ENCODE measurements at places on chromosomes 13 and 19.

DNA sequence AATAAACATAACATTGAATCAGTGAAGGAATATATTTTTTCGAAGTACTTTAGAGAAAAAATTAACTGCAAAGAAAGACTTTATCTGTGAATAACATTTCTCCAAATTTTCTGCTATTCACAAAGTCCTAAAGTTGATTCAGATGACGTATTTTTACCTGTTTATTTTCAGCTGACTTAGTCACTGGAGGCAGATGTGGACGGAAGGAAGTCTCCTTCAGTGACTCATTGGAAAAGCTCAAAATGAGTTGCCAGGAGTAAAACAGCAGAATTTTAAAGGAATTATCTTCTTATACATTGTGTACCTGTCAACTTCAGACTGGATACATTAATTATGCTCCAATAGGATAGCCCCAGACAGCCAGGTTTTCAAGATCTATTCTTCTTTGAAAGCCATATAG is 679.3 kb upstream of the GPC6 start:
- H3K27ac ChIP-seq = no peak overlapping the region
- no peaks in the 10 kb centered on the region for H3K36me3 ChIP-seq
- H3K4me1 ChIP-seq = no peaks in the 10 kb centered on the region
- H3K4me3 ChIP-seq = no peak overlapping the region

- H3K27ac ChIP-seq = no peak overlapping the region
- H3K4me3 ChIP-seq = no peak overlapping the region
- H3K4me1 ChIP-seq = no peaks in the 10 kb centered on the region
- no peaks in the 10 kb centered on the region for H3K27me3 ChIP-seq
- DNase-seq = no peak
- H3K36me3 ChIP-seq = no peaks in the 10 kb centered on the region
Measured at GRCh38 chr13:107576430-107576829, 638.9 kb downstream of the LIG4 start.

DNA sequence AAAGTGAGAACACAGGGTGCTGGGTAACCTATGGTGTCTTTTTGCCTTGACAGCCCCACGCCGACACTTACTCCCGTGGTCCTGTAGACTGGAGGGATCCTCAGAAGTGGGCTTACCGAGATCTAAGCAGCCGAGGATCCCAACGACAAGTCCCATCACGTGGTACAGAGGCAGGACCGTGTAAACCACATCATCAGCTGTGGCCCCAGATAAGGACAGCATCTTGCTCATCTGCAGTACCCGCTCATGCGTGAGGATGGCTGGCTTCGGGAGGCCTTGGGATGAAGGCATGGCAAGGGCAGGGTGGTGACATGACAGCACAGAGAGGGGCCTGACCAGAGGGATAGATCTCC is 2.1 kb downstream of the SLC27A5 start:
- no peaks in the 10 kb centered on the region for H3K27me3 ChIP-seq
- no peak overlapping the region for H3K4me3 ChIP-seq
- no peak for DNase-seq
- peaks cover 8% of the 10 kb centered on the region for H3K4me1 ChIP-seq

DNA sequence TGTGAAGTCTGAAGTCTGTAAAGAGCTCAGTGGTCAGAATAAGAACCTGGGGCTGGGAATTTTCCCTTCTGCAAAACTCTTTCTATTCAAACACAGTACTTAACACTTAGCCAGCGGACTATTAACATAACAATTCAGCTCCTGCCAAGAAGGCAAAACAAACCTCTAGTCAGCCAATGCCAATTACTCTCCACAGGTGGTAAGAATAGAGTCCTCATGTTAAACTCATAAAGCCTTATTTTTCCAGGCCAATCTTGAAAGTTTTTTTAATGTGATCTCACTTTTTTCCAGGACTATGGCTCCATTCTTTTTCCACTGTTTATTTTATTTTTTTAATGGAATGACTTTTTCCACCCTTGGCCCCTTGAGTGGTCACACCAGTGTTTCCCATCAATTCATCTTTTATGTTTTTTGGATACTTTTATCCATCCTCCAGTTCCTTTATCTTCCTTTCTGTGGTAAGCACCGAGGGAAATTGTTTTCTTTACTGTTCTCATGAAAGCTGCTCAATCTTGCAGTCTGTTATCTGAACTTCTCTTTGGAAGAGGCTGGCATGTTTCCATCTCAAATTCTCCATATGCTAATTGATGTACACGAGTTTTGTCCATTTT is 217.3 kb downstream of the LHFPL6 start:
- no peak overlapping the region for H3K27ac ChIP-seq
- no peak for DNase-seq
- H3K27me3 ChIP-seq = peaks cover 8% of the 10 kb centered on the region
- no peaks in the 10 kb centered on the region for H3K4me1 ChIP-seq

DNA sequence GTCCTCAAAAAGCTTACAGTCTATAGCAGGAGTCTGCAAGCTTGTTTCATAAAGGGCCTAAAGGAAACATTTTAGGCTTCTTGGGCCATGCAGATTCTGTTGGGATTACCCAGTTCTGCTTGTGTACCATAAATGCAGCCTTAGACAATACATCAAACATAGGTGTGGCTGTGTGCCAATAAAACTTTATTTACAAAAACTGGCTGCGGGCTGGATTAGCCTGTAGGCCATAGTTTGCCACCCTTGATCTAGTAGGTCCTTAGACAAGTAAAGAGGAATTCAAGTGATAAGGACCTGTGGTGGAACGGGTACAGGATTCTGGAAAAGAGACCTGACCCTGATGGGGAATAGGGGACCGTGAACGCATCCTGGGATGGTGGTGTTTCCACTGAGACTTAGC is 51.9 kb downstream of the ESD start:
- H3K36me3 ChIP-seq = peaks cover 52% of the 10 kb centered on the region
- no peaks in the 10 kb centered on the region for H3K27me3 ChIP-seq
- DNase-seq = no peak
- peaks cover 6% of the 10 kb centered on the region for H3K4me1 ChIP-seq
- no peak overlapping the region for H3K27ac ChIP-seq

DNA sequence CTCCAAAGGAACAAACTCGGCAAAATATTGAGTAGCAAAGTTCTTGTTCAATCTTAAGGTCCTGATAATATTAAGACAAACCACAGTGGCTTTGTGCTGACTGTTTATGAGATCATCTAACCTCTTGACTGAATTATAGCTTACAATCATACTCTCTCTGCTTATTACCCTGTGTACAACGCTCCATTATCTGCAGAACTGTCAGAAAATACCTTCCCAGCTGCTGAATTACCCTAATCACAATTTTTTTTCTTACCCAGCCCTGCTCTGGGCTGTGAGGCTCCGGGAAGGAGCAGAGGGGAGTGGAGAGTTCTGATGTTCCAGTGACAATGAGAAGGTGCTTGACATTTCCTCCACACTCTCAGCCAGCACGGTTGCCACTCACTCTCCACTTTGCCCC is 64.8 kb downstream of the DCT start:
- H3K4me3 ChIP-seq = no peak overlapping the region
- no peak overlapping the region for H3K27ac ChIP-seq
- DNase-seq = no peak
- H3K36me3 ChIP-seq = peaks cover under 1% of the 10 kb centered on the region
- H3K4me1 ChIP-seq = peaks cover 15% of the 10 kb centered on the region

- H3K27me3 ChIP-seq = peaks cover 2% of the 10 kb centered on the region
- H3K36me3 ChIP-seq = no peaks in the 10 kb centered on the region
- no peaks in the 10 kb centered on the region for H3K4me1 ChIP-seq
- no peak overlapping the region for H3K4me3 ChIP-seq
- DNase-seq = no peak
- no peak overlapping the region for H3K27ac ChIP-seq
Measured at GRCh38 chr19:13946414-13946813, 5.9 kb upstream of the DCAF15 start.

GRCh38 chr13:25110956-25111584 is 15.1 kb downstream of the PABPC3 start:
- DNase-seq = no peak
- H3K27me3 ChIP-seq = peaks cover 9% of the 10 kb centered on the region
- no peaks in the 10 kb centered on the region for H3K36me3 ChIP-seq

DNA sequence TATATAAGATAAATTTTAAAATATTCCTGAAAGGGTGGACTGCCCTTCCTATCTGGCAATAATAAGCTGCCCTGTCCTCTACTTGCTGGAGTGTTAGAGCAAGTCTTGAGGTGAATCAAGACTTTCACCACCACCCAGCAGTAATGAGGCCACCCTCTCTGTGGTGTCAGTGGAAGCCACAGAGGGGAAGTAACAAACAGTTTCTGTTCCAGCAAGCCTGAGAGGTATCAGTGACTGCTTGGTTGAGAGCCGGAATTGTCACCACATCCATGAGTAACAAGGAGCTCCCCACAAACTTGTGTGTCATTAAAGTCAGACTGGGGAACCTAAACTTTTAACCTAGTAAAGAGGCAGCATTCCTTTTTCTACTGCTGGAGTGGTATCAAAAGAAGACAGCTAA is 532.7 kb upstream of the SPRY2 start:
- no peaks in the 10 kb centered on the region for H3K27me3 ChIP-seq
- DNase-seq = no peak
- H3K27ac ChIP-seq = no peak overlapping the region
- H3K36me3 ChIP-seq = no peaks in the 10 kb centered on the region
- H3K4me3 ChIP-seq = no peak overlapping the region
- no peaks in the 10 kb centered on the region for H3K4me1 ChIP-seq

Data from activated T-helper 2 cell treated with anti-CD3 and anti-CD28 coated beads, Interferon-gamma antibody, Interleukin-2, Interleukin-4, amounts not matched to agents 10 μg/mL and 5 μg/mL and 100 μg/mL, durations not matched to agents 14 hours and 24 hours and 36 hours (primary cell).